ENCODE measurements at places on chromosomes 3 and 15. TPM values are rescaled to one million over a fixed set of nuclear protein-coding genes. Genes with fewer than 3 reads are reported as not detected.

GRCh38 chr15:83472151-83472550, 25.0 kb downstream of the SH3GL3 start:
- no peak overlapping the region for H3K27ac ChIP-seq
- DNase-seq: no peak
- no peak overlapping the region for H3K4me3 ChIP-seq
- H3K27me3 ChIP-seq: no peaks in the 10 kb centered on the region
- H3K4me1 ChIP-seq: no peaks in the 10 kb centered on the region

DNA sequence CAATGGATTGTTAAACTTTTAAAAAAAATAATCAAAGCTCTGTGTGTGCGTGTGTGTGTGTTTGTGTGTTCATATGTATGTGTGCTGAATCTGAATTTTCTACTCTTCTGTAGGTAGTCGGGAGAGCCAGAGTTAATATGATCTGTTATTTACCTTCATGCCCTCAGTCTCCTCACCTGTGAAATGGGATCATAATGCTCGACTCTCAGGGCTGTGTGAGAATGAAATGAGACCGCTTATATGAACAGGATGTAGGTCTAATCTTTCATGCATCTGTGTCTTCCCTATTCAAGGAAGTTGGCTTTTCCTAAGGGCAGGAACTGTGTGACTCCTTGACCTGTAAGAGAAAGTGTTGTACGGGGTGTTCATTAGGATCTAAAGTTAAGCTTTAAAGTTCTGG, 182.2 kb downstream of the RPLP1 start:
- H3K4me3 ChIP-seq: no peak overlapping the region
- no peaks in the 10 kb centered on the region for H3K36me3 ChIP-seq
- no peak for DNase-seq
- H3K27me3 ChIP-seq: no peaks in the 10 kb centered on the region
- no peak overlapping the region for H3K27ac ChIP-seq

The CLDN11 gene
- total RNA-seq: 4.9 TPM

The FGD5 gene
- total RNA-seq: 64.2 TPM
